ENCODE measurements at places on chromosomes 6 and 20. TPM values are rescaled to one million over a fixed set of nuclear protein-coding genes. Genes with fewer than 3 reads are reported as not detected.

DNA sequence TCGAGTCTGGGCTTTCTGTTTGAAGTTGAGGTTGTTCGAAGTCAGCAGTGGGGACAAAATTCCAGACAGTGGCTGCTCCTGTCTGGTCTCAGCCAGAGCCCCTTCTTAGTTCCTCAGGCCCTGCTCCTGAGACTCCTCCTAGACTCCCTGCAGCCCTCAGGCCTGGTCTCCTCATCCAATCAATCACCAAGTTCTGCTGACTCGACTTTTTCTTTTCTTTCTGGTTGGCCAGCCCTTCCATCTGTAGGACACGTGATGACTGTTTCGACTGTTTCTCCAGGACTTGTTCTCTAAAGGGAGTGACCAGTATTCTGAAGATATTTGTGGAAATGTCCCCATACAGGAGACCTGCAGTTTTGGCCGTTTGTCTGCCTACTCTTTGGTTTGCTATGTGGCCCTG is 19.5 kb downstream of the PPP1R3G start:
- no peaks in the 10 kb centered on the region for H3K27me3 ChIP-seq
- no peak overlapping the region for H3K4me3 ChIP-seq
- H3K4me1 ChIP-seq, result no peaks in the 10 kb centered on the region
- no peak for DNase-seq
- H3K36me3 ChIP-seq, result no peaks in the 10 kb centered on the region
- no peak overlapping the region for H3K27ac ChIP-seq

DNA sequence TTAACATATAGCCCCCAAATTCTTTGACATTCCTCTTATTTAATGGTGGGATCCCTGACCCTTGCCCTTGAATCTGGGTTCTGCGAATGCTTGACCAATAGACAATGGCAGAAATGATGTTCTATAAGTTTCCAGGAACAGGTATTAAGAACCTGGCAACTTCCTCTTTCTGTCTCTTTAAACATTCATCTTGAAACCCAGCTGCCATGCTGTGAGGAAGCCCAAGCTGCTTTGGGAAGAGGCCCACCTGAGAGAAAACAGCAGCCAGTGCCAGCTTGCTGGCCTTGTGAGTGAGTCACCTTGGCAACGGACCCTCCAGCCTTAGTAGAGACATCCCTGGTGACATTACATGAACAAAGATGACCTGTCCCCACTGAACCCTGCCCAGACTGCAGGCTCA is 45.2 kb upstream of the RALY start:
- H3K4me3 ChIP-seq, result no peak overlapping the region
- no peaks in the 10 kb centered on the region for H3K36me3 ChIP-seq
- H3K27me3 ChIP-seq, result no peaks in the 10 kb centered on the region
- no peak overlapping the region for H3K27ac ChIP-seq
- no peaks in the 10 kb centered on the region for H3K4me1 ChIP-seq
- DNase-seq, result no peak

GRCh38 chr20:37911838-37912281 is 8.9 kb downstream of the VSTM2L start:
- no peak overlapping the region for H3K4me3 ChIP-seq
- peak; percentile 80 for DNase-seq
- H3K4me1 ChIP-seq, result no peaks in the 10 kb centered on the region
- peaks cover 24% of the 10 kb centered on the region for H3K27me3 ChIP-seq

GRCh38 chr20:32463642-32464400 is 105.7 kb downstream of the ASXL1 start:
- peaks cover 6% of the 10 kb centered on the region for H3K36me3 ChIP-seq
- H3K4me1 ChIP-seq, result peaks cover 33% of the 10 kb centered on the region
- H3K27me3 ChIP-seq, result no peaks in the 10 kb centered on the region
- no peak overlapping the region for H3K4me3 ChIP-seq
- no peak overlapping the region for H3K27ac ChIP-seq

The TRIM40 gene
- not detected for total RNA-seq

DNA sequence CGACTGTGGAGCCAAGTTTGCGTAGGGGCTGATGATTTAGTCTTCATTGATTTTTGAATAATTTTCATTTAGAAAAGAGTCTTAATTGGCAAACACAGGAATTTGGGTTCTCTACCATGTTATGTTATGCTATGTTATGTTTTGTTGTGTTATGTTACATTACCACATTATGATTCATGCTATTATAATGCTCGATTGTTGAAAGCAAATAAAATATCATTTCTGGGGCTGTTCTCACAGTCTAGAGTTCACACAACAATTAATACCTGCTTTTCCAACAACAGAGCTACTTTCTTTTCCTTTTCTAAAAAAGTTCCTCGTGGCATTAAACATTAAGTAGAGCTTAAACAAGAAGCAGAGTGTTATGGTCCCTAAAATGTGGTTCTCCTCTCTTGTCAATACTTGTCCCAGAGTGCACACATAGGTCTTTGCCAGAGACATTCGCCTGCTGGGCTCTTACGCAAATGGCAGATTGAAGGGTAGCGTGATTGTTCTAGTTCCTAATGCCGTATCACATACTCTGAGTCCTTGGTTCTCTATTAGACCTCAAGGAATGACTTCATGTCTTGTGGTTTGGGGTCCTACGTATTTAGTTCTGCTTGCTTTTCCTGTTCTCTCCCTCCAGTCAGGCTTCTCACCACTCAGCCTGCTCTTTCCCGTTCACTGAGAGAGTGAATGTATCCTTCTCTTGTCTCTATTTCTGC is 370.3 kb downstream of the CD109 start:
- no peaks in the 10 kb centered on the region for H3K27me3 ChIP-seq
- H3K27ac ChIP-seq, result no peak overlapping the region
- H3K36me3 ChIP-seq, result no peaks in the 10 kb centered on the region
- H3K4me3 ChIP-seq, result no peak overlapping the region

GRCh38 chr6:133291671-133292070 is 50.5 kb downstream of the EYA4 start:
- H3K4me3 ChIP-seq, result no peak overlapping the region
- H3K4me1 ChIP-seq, result peaks cover 6% of the 10 kb centered on the region
- H3K27ac ChIP-seq, result no peak overlapping the region
- no peaks in the 10 kb centered on the region for H3K36me3 ChIP-seq
- no peaks in the 10 kb centered on the region for H3K27me3 ChIP-seq

DNA sequence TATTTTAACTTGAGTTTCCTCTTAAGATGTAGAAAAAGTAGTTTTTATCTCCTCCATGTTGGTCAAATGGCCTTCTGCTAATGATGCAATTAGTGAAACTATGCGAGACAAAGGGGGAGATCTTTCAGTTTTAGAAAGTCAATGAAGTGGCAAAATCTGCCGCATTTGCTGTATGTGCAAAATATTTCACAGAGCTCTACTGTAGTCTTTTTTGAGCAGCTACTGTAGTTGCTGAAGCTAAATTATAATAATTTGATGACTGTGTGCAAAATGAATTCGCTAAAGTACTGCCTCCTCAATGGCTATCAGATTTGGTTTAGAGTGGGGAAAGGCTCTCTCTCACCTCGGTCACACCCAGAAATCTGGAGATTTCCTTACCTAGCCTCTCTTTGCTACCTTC is 267.6 kb upstream of the ZFP64 start:
- H3K27ac ChIP-seq, result no peak overlapping the region
- no peak for DNase-seq
- no peaks in the 10 kb centered on the region for H3K27me3 ChIP-seq
- H3K36me3 ChIP-seq, result no peaks in the 10 kb centered on the region
- H3K4me1 ChIP-seq, result no peaks in the 10 kb centered on the region
- H3K4me3 ChIP-seq, result no peak overlapping the region

The OR2B6 gene
- not detected for total RNA-seq

DNA sequence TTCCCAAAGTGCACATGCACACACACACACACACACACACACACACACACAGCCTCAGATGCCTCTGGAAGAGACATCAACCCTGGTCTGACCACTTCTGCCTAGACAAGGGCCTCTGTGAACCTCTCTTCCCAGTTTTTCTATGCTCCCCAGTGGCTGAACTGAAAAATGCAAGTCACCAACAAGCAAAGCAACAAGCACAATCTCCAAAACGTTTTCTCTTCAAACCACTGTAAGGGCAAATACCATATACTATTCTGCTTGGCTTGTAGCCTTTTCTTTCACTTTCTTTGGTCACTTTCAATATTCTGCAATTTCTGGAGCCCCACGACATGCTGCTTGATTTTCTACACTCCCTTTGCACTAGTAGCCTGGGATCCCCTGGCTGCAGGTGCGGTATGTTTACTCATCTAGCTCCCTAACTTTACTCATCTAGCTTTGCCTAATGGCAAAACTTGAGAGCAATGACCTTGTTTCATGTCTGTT is 121.4 kb upstream of the DST start:
- no peak for DNase-seq
- peak overlapping the region; percentile 15 for H3K27ac ChIP-seq
- H3K27me3 ChIP-seq, result no peaks in the 10 kb centered on the region
- peaks cover 15% of the 10 kb centered on the region for H3K4me1 ChIP-seq
- no peak overlapping the region for H3K4me3 ChIP-seq

DNA sequence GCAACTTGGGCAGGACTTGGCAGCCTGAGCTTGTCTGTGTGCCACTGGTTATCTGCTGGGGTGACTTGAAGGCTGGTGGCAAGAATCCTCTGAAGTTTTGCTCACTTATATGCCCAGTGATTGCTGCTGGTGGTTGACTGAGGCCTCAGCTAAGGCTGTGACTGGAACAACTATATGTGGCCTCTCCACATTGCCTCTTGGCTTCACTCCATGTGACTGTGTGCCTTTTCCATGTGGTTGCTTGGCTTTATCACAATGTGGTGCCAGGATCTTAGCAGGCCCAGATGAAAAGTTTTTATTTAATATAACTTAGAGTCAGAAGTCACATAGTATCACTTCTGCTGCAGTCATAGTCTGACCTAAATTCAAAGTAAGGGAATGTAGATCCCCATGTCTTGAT is 104.5 kb downstream of the ADAT2 start:
- no peaks in the 10 kb centered on the region for H3K27me3 ChIP-seq
- no peak for DNase-seq
- H3K4me1 ChIP-seq, result peaks cover 3% of the 10 kb centered on the region
- H3K4me3 ChIP-seq, result no peak overlapping the region
